ENCODE measurements at places on chromosomes 6 and 20.

DNA sequence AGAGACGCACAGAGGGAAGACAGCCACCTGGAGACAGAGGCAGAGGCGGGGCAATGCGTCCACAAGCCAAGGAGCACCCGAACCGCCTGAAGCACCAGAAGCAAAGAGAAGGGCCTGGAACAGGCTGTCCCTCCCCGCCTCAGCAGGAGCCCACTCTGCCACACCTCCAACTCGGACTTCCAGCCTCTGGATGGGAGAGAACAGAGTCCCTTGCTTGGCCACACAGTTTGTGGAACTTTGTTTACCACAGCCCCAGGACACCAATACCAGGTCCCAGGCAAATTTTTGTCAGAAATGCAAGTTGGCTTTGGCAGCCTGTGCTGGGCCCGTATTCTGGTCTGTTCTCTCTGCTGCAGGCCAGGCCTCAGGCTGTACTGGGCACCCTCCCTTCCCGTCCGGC, 87.5 kb upstream of the RPS6KA2 start:
- no peaks in the 10 kb centered on the region for H3K36me3 ChIP-seq
- peaks cover 16% of the 10 kb centered on the region for H3K27me3 ChIP-seq
- H3K27ac ChIP-seq = no peak overlapping the region
- no peak overlapping the region for H3K4me3 ChIP-seq

DNA sequence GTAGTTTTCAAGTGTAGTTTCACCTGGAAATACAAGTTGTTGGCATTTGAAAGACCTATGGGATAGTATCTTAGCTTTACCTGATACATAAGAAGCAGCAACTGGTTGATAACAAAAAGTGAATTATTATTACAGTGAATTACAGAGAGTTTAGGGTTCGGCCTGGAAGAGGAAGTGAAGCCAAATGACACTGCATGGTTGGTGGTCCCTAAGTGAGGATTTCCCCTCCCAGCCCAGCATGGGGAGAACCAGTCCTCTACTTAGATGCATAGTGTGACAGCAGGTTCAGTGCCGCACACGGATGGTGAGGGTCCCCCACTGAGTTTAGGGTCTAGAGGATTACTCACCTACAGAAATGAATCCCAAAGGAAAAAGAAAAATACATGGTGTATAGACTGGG, 18.1 kb downstream of the HLA-DPB1 start:
- no peak for DNase-seq
- peaks cover 50% of the 10 kb centered on the region for H3K27me3 ChIP-seq
- no peak overlapping the region for H3K4me3 ChIP-seq
- H3K4me1 ChIP-seq = peaks cover 7% of the 10 kb centered on the region
- H3K27ac ChIP-seq = no peak overlapping the region

GRCh38 chr6:166533205-166533824, 53.2 kb downstream of the RAMACL start:
- H3K36me3 ChIP-seq = peaks cover 2% of the 10 kb centered on the region
- H3K27me3 ChIP-seq = no peaks in the 10 kb centered on the region
- no peak overlapping the region for H3K4me3 ChIP-seq
- no peak overlapping the region for H3K27ac ChIP-seq

DNA sequence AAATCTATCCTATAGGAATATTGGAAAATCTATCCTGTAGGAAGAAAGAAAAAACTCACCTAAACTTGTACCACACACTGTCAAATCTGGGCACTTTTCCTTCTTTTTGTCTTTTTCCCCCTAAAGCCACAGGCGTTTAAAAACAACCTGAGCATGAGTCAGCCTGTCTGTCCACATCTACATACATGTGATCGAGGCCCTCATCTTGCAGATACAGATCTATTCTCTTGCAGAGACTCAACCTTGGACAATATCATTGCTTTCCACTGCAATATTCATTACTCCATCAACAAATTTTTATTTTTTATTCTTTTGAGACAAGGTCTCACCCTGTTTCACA, 95.9 kb upstream of the IYD start:
- no peak for DNase-seq
- no peaks in the 10 kb centered on the region for H3K36me3 ChIP-seq
- no peak overlapping the region for H3K27ac ChIP-seq
- H3K27me3 ChIP-seq = peaks cover 25% of the 10 kb centered on the region

- H3K27ac ChIP-seq = no peak overlapping the region
- H3K4me1 ChIP-seq = no peaks in the 10 kb centered on the region
- H3K27me3 ChIP-seq = no peaks in the 10 kb centered on the region
- peaks cover 1% of the 10 kb centered on the region for H3K36me3 ChIP-seq
- no peak overlapping the region for H3K4me3 ChIP-seq
Measured at GRCh38 chr6:69232496-69232895, 564.3 kb downstream of the LMBRD1 start.

DNA sequence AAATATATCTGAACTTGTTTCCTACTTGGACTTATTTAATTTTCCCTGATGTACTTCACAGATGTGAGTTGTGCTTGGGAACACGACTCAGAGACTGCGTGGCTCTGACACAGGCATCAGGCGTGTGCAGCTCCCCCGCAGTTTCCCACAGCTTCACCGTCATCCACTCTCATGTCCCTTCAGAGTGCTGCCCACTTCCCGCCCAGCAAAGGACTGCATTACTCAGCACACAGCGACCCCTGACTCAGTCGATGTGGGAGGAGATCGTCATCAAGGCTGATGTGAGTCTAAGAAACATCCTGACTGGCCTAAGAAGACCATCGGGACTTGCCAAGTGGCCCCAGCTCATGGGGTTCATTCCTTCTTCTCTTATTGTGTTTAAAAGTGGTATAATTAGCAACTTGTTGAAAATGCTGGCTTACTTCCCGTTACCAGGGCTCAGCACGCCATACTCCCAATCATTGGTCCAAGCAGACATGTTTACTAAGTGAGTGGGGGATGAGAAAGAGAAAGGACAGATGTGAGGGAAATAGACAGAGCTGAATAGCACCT, 539.4 kb upstream of the JARID2 start:
- H3K4me3 ChIP-seq = no peak overlapping the region
- H3K27ac ChIP-seq = no peak overlapping the region
- no peak for DNase-seq
- H3K27me3 ChIP-seq = no peaks in the 10 kb centered on the region
- H3K4me1 ChIP-seq = peaks cover 6% of the 10 kb centered on the region
- H3K36me3 ChIP-seq = peaks cover 6% of the 10 kb centered on the region

DNA sequence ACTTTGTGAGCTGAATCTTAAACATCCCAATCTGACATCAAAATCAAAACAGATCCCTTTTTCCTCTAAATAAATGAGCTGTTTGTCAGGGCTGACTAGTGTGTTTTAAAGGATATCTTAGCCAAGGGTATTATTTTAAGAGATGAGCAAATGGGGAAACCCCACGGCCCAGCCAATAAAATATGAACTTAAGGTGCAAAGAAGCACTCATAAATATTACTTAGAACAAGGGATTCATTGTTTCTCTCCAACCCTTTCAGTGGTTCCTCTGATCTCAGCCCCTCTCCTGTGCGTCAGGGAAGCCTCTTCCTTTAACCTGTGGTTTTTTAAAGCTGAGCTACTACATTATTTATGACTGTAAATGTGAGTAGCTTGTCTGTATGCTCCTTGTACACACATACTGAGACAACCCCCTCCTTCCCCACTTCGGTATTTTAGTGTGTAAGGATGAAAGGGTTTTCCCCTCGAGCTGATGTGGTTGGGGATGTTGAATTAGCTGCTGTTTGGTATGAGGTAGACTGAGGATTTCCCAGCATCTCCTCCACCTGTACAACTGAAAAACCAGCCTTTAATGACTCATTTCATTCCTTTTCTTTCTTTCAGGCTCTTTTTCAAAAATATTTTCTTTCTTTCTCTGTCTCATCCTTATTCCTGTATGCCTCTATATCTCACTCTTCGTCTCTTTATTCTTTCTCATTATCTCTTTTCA, 6.5 kb downstream of the BMP5 start:
- H3K27me3 ChIP-seq = no peaks in the 10 kb centered on the region
- DNase-seq = no peak
- H3K4me1 ChIP-seq = no peaks in the 10 kb centered on the region

- H3K27me3 ChIP-seq = no peaks in the 10 kb centered on the region
- H3K27ac ChIP-seq = no peak overlapping the region
- DNase-seq = no peak
- H3K4me3 ChIP-seq = no peak overlapping the region
- H3K36me3 ChIP-seq = peaks cover 7% of the 10 kb centered on the region
Measured at GRCh38 chr20:5991623-5992441, 41.4 kb downstream of the MCM8 start.
